Right kidney (tissue), 9 donors: ENCODE measurements at places on chromosomes 2 and 18.

DNA sequence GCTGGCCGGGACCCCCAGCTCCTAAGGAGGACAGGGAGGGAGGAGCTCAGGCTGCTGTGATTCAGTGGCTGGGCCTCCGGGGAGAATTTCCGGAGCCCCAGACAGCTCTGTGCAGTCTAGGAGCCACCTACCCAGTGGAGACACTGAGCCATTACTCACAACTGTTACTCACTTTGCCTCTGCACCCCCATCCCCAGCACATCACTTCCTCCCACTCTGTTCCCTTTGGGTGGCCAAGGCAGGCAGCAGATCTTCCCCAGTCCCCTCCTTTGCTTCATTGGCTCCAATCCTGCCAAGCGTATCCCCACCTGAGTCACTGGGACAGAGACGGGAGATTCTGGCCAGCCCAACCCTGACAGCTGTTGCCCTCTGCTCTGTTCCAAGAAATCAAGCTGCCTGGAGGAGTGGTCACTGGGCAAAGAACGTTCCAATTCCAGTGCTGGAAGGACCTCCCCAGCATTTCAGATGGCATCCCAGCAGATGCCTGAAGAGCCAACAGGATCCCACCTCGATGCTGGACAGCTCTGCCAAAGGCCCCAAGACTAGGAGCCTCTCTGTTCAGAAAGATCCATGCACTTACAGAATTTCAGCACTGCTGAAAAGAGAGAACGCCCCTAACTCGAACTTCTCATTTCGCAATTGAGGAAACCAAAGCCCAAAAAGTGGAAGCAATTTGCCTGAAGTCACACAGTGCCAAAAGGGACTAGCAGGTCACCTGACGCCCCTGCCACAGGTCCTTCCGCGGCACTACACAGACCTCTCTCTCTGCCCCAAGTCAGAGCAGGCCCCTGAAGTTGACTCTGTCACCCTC, 68.3 kb downstream of the TNS1 start:
- DNase-seq: no peak

DNA sequence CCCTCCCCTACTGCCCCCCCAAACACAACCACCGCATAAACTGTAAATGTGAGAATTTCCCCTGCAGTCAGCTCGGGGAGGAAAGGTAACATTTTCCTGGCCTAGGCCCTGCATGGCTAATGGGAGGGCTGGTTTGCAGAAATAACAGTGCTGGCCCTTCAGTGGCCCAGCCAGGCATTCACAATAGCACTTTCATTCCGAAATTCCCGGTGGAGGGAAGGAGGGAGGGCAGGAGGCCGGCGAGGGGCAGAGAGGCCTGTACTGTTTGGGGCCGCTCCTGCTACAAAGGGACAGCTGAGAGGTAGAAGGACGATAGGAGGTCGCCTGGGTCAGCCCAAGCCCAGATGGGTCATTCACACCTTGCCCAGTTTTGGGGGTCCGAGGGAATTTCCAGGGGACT, 11.3 kb downstream of the CYP26B1 start:
- DNase-seq: no peak

DNA sequence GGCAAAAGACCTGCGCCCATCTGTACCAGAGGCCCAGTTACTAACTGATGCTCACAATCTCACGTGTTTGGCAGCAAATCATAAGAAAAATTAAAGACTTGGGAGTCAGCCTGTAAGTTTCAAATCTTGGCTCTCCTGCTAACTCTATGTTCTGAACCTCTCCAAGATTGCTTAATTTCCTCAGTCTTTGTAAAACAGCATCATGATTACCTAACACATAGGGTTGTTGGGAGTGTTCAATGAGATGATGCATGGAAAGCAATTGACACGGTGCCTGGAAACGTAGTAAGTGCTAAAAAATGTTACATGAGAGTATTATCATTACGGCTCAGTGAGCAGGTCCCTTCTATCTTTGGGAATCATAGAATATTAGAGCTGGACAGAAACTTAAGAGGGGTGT, 497.6 kb upstream of the TCF4 start:
- DNase-seq: no peak

GRCh38 chr2:196479350-196479749, 160.2 kb upstream of the CCDC150 start:
- DNase-seq: no peak

GRCh38 chr2:21270083-21270491, 146.3 kb downstream of the TDRD15 start:
- DNase-seq: no peak

- no peak for DNase-seq
Observed at GRCh38 chr2:225171350-225171749, 129.1 kb upstream of the DOCK10 start.

DNA sequence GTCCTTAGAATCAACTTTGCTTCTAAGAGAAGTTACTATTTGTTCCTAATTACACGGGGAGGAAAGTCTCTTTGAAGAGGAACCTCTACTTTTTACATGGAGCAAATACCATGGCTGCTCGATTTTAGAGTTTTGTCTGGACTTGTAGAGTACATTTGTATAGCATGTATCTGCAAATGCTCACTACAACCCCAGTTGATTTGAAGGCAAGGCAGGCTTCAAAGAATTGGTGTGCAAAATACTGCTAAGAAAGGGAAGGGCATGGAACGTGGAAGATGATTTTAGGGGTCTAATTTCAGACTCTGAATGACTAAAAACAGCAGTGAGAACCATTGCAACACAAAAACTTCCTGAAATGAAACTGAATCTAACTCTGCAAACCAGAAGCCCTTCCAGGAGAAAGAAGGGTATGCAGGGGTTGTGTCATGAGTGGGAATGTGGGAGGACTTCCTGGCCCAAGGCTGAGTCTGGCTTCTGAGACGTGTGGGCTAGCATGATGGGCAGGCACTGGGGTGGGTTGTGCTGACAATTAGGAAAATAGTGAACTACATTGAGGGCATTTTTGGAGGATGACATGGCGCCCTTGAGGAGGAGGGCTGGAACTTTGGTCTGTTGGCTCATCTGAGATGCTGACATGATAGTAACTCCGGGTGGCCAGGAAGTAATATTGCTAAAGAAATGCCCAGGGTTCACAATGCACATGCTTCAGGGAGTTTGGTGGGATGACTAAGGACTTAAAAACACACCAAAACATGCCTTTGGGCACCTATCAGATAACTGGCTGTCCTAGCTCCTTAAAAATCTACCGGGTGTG, 18.9 kb upstream of the IL1R2 start:
- DNase-seq: no peak

GRCh38 chr2:85582492-85582891, 1.7 kb upstream of the VAMP5 start:
- no peak for DNase-seq

DNA sequence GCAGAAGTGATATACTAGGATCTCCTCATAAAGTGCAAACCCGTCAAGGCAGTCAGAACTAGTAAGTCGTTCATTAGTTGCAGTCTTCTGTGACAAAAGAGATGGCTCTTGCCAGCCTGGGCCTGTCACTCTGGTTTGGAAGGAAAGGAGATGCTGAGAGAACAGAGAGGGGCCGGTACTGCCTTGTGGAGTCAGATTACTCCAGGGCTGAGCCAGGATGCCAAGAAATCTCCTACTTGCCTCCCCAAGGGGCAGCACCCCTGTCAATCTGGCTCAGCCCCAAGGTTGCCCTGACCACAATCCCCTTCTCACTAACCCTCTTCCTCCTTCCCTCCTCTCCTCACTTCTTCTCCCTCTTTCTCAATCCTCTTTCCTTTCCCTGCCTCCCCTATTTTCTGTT, 62.9 kb upstream of the ASPRV1 start:
- DNase-seq: no peak

GRCh38 chr2:216603010-216603883, 30.0 kb upstream of the IGFBP2 start:
- no peak for DNase-seq

- no peak for DNase-seq
Observed at GRCh38 chr2:18690342-18690741, 101.0 kb upstream of the NT5C1B start.

DNA sequence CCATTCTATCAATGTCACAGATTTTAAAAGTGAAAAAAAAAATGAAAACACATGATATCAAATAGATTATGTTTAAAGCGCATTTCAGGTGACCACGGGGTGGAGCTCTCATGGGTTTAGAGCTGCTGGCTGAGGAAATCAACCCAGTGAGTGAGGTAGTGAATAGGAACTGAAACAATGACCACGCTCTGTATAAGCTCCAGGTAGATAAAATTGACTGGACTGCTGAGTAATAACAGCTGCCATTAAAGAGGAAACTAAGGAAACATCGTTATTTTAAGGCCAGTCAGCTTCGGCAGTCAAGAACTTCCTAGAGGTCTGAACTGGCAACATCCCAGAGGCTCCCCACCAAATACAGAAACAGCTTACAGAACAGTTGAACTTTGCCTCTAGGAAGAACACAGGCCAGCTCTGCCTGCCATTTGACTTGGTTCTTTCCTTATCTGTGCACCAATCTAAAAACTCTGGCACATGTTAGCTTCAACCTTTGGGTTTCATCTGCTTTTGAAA, 185.9 kb downstream of the PDE1A start:
- DNase-seq: peak; percentile 14

DNA sequence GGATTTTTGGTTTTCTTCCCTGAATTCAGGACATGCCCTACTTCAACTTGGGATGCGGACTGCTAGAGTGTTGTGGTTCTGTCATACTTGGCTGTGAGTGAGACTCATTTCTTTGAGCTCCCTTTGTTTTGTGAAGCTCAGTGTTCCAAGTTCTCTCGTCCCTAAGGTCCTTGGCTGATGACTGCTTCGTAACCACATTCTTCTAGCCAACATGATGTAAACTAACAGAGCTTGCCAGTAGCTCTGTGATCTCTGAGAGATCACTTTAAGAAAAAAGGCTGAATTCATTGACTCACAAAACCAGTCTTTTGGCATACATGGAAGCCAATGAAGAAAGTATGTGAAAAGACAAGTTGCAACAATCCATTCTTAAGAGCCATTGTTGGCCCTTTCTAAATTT, 96.9 kb upstream of the MSTN start:
- no peak for DNase-seq

DNA sequence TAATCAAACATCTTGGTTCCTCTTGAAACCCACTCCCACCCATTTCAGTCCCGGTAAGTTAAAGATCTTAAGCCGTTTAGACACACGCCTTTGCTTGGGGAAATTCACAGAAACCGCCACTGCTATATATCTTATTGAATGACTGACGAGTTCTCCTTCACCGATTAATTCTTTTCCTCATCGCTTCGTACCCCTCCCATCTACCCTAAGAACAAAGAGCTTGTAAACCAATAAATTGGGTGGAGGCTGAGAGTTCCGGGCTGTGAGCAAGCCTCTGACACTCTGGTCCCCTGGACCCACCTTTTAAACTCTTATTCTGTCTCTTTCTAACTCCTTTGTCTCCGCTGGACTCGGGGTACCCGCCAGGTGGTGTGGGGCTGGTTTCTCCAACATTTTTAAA, 30.6 kb downstream of the TMEM131 start:
- DNase-seq: no peak

DNA sequence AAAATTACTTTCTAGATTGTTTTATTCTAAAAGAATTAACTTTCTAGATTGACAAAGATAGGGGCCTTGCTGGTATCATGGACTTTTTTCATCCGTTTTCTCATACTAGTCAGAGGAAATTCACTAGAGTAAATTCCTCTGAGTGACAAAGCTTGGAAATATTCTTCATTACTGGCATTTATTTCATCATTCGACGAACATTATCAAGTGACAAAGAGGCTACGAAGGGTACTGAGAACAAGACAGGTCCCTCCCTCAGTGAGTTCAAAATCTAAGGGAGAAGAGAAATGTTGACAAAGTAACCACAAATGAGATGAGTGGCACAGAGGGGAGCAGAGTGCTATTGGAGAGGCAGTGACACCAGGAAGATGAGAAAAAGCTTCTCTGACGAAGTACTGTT, 4.3 kb downstream of the EPG5 start:
- DNase-seq: no peak

GRCh38 chr2:59206361-59206760, 965.2 kb upstream of the FANCL start:
- DNase-seq: no peak

- DNase-seq: no peak
Observed at GRCh38 chr2:70855667-70856066, 20.1 kb upstream of the CD207 start.

GRCh38 chr2:166773308-166773949, 114.9 kb upstream of the XIRP2 start:
- DNase-seq: no peak

- no peak for DNase-seq
Observed at GRCh38 chr18:75916624-75916982, 489.1 kb upstream of the SMIM21 start.

- DNase-seq: no peak
Observed at GRCh38 chr18:54736981-54737380, 91.3 kb upstream of the RAB27B start.
